ENCODE measurements at places on chromosomes 3 and 15.

GRCh38 chr3:140465988-140466387 lies 211.9 kb upstream of the TRIM42 start:
- no peak for DNase-seq

GRCh38 chr3:190357468-190357867 lies 30.5 kb upstream of the CLDN16 start:
- no peak for DNase-seq

GRCh38 chr15:28944696-28945300 lies 59.0 kb downstream of the APBA2 start:
- DNase-seq: no peak

DNA sequence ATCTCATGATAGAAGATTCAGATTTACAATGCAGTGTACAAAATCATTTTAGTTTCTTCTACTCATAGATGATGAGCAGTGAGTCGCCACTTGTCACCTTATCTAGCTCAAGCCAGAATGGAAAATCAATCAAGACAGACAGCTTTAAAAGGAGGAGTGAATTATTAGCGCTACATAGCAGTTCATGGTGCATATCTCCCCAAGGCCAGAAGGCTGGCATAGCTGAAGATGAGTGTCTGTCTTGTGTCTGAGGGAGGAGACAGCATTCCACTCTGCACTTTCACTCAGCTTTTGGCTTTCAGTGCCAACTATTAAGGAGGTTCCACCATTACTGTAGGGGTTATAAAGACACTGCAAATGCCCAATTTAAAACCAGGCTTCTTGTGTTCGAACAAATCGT lies 804.1 kb upstream of the LMCD1 start:
- DNase-seq: no peak

DNA sequence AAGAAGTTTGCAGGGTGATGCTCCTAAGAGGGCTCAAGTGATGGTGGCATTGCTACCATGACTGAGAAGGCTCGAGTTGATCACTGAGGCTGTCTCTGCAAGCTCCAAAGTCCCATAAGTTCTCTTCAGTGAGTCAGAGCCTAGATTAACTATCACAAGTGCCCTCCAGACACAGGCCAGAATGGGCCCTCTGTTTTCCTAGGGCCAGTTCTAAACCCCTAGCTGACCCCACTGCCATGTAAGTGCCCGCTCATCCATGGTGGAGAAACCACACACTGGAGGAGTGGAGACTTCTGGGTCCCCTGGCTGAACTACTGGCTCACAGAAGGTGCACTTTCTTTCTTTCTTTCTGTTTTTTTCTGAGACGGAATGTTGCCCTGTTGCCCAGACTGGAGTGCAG lies 87.6 kb upstream of the WNT5A start:
- no peak for DNase-seq

- DNase-seq: no peak
Observed at GRCh38 chr15:47754312-47754711, 37.0 kb downstream of the SEMA6D start.

GRCh38 chr15:75172284-75172820 lies 29.3 kb upstream of the C15orf39 start:
- no peak for DNase-seq

GRCh38 chr3:107209302-107209990 lies 167.8 kb upstream of the CCDC54 start:
- DNase-seq: no peak

GRCh38 chr3:35492841-35493240 lies 146.5 kb upstream of the ARPP21 start:
- no peak for DNase-seq

DNA sequence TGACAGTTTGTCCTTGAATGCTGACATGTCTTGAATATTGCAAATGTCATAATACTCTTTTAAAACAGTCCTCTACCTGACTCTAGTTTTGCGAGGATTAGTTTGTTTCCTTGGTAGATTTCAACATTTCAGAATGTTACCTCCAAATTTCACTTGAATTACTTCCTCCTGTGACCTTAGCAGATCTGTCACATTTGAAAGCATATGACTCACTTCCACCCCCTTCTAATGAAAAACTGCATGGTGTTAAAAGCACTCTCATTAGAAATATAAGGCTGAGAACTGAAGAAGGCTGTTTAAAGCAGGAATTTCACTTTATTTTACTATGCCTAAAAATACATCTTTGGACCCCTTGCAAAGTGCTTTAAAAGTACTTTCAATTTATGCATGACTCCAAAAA lies 598.7 kb upstream of the TGFBR2 start:
- no peak for DNase-seq

- DNase-seq: no peak
Observed at GRCh38 chr3:125382298-125382697, 7.2 kb upstream of the ZNF148 start.

- DNase-seq: no peak
Observed at GRCh38 chr3:53823026-53823955, 22.9 kb downstream of the CHDH start.

DNA sequence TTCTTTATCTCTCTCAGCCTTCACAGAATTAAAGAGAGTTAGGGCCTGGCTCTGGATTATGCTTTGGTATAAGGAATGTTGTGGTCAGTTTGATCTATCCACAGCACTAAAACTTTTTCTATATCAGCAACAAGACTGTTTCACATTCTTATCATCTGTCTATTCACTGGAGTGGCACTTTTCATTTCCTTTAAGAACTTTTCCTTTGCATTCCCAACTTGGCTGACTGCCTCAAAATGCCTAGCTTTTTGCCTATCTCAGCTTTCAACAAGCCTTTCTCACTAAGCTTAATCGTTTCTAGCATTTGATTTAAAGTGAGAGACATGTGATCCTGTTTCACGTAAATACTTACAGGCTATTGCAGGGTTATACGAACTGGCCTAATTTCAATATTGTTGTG lies 471.8 kb downstream of the GBE1 start:
- DNase-seq: peak; percentile 9

- DNase-seq: no peak
Observed at GRCh38 chr3:117719316-117719926, 1009.8 kb downstream of the TUSC7 start.

- no peak for DNase-seq
Observed at GRCh38 chr15:92889390-92890107, 10.6 kb upstream of the CHD2 start.

GRCh38 chr3:124928333-124929202 lies 6.0 kb downstream of the MUC13 start:
- DNase-seq: peak; percentile 53

DNA sequence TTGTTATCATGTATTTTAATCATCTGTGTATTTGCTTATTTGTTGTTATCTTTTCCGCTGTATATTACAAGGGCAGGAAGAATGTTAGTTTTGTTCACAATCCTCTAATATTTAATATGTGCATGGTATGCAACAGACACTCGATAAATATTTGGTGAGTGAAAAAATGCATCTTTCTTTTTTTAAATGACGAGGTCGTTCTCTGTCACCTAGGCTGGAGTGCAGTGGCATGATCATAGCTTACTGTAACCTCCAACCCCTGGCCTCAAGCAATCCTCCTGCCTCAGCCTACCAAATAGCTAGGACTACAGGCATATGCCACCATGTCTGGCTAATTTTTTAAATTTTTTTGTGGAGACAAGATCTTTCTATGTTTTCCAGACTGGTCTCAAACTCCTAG lies 66.2 kb downstream of the MITF start:
- no peak for DNase-seq

GRCh38 chr3:183949690-183950089 lies 65.0 kb upstream of the PARL start:
- no peak for DNase-seq

- no peak for DNase-seq
Observed at GRCh38 chr3:196772102-196772501, 32.4 kb downstream of the PAK2 start.

GRCh38 chr3:100265016-100265415 lies 4.2 kb downstream of the TBC1D23 start:
- DNase-seq: no peak

GRCh38 chr3:436053-436452 lies 239.5 kb downstream of the CHL1 start:
- no peak for DNase-seq

DNA sequence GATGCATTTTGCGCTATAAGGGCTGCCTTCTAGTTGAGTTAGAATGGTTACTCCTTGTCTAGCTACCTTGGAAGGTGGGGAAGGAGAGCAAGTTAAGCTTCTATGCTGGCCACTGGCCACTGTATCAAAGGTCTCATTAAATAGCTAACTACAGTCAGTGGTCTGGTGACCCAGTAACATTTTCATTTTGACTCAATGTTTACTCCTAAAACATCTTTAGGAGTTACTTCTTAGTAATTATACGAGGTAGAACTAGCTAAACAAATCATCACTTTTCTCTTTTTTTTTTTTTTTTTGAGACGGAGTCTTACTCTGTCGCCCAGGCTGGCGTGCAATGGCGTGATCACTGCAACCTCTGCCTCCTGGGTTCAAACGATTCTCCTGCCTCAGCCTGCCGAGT lies 26.7 kb downstream of the ETV5 start:
- no peak for DNase-seq

- no peak for DNase-seq
Observed at GRCh38 chr3:47007001-47007400, 27.5 kb downstream of the NBEAL2 start.

GRCh38 chr3:192888190-192888589 lies 29.5 kb downstream of the MB21D2 start:
- no peak for DNase-seq

DNA sequence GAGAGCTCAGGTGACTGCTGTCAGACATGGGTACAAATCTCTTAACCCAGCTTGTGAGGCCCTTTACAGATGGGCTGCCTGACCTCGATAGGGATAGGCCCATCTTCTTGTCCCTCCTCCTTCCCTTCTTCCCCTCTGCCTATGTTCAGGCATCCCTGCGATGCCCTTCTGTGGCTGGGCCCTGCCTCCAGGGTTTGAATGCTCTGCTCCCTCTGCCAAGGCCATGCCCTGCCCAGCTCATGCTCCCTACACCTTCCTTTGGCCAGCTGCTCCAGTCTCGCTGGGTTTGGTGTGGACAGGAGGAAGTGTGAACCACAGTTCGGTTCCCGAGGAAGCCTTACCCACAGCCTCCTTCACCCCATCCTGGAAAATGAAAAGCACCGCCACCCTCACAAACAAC lies 4.3 kb downstream of the FYCO1 start:
- DNase-seq: no peak

- no peak for DNase-seq
Observed at GRCh38 chr3:31114929-31115283, 220.4 kb upstream of the GADL1 start.

GRCh38 chr3:45612918-45613602 lies 18.5 kb downstream of the LIMD1 start:
- peak; percentile 49 for DNase-seq

- no peak for DNase-seq
Observed at GRCh38 chr3:67402873-67403272, 251.5 kb downstream of the SUCLG2 start.

- no peak for DNase-seq
Observed at GRCh38 chr15:39018966-39019365, 454.4 kb upstream of the RASGRP1 start.

DNA sequence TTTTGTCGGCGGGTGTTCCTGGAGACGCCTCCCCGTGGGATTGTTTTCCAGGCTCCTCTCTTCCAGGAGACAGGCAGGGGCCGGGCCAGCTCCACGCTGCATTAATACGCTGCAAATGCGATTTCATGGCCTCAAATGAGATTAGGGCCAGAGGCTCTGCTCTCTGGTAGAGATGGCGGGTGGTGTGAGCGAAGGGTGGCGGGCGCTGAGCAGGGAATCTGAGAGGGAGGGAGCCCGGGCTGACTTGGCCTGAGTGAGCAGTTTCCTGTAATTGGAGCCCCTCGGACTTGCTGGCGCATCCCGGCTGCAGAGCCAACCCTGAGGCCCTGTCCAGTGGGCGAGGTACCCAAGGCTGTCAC lies 7.4 kb upstream of the CCDC33 start:
- no peak for DNase-seq

- DNase-seq: no peak
Observed at GRCh38 chr15:25939122-25939521, 76.0 kb upstream of the ATP10A start.

DNA sequence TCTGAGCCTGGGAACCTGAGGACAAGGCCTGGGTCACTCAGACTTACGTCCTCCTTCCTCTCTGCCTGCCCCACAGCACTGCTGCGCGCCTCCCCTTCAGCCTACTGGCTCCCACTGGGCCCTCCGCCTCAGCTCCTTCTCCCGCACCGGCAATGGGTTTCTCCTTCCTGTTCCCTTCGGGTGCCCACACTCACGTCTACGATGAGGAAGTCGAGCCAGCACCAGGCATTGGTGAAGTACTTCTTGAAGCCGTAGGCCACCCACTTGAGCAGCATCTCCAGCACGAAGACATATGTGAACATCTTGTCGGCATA lies 70.0 kb downstream of the EXOG start:
- no peak for DNase-seq

DNA sequence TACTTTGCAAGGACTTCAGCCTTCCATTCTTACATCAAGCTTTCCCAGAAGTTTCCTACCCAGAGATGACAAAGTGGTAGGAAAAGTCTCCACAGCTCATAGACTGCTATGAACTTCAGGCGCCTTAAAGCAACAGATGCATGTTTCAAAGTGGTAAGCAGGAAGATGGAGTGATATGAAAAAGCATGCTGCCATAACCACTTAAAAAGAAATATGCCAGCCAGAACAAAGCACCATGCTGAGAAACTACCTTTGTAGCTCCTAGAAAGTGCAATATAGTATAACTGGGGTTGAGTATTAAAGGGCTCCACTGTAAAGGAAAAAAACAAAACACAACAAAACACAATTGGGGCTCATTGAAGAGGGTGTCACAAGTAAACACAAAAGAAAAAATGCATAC lies 192.4 kb upstream of the STRIT1 start:
- DNase-seq: no peak

- no peak for DNase-seq
Observed at GRCh38 chr15:66833371-66833770, 131.3 kb downstream of the SMAD6 start.

DNA sequence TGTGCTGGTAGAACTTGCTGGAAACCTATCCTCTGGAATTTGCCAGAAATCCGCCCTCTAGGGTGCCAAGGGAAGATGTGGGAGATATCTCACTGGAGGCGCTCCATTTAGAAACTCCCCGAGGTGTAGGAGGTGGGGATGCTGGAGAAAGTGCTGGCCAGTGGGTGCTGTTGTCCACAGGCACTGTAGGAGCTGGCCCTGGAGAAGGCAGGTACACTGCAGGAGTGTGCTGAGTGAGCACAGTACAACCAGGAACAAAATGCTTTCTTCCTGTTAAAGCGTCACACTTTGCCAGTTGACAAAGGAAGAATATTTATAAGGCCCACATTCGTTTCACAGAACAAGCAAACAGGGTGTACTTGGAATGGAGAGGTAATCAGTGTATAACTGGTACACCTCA lies 119.9 kb downstream of the CACNA1D start:
- DNase-seq: no peak

GRCh38 chr3:159273070-159273469 lies 471.2 kb downstream of the MFSD1 start:
- no peak for DNase-seq

- DNase-seq: no peak
Observed at GRCh38 chr3:23931597-23931996, 13.5 kb upstream of the NR1D2 start.

GRCh38 chr15:49038382-49038781 lies 7.9 kb downstream of the SECISBP2L start:
- DNase-seq: peak; percentile 12

GRCh38 chr3:152128356-152128755 lies 140.4 kb upstream of the MBNL1 start:
- no peak for DNase-seq

Measured in astrocyte of the cerebellum (primary cell).